Neural progenitor cell (in vitro differentiated cells): ENCODE measurements at places on chromosomes 11 and 22. TPM values are rescaled to one million over a fixed set of nuclear protein-coding genes. Genes with fewer than 3 reads are reported as not detected.

DNA sequence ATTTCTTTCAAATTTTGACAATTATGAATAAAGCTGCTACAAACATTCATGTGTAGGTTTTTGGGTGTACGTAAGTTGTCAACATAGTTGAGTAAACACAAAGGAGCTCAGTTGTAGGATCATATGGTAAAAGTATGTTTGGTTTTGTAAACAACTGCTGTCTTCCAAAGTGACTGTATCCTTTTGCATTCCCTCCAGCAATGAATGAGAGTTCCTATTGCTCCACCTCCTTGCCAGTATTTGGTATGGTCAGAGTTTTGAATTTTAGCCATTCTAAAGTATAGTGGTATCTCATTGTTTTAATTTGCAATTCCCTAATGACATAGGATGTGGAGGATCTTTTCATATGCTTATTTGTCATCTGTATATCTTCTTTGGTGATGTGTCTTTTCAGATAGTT, 28.0 kb upstream of the PHOX2A start:
- DNase-seq = no peak

- no peak for DNase-seq
Measured at GRCh38 chr11:14443638-14444037, 56.0 kb downstream of the COPB1 start.

DNA sequence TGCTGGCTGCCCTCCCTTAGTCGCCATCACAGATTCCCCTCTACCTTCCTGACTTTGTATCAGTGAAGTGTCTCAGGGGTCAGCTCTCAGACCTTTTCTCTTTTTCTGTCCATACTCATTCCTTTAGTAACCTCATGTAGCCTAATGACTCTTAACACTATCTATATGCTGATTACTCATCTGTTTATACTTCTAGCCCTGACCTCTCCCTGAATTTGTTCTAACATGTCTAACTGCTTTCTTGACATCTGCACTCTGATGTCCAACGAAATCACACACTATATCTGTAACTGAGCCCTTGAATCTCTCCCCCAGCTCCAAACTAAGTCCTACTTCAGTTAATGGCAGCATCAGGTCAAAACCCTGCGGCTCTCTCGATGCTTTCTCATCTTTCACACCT, 135.8 kb upstream of the TIMP3 start:
- no peak for DNase-seq

DNA sequence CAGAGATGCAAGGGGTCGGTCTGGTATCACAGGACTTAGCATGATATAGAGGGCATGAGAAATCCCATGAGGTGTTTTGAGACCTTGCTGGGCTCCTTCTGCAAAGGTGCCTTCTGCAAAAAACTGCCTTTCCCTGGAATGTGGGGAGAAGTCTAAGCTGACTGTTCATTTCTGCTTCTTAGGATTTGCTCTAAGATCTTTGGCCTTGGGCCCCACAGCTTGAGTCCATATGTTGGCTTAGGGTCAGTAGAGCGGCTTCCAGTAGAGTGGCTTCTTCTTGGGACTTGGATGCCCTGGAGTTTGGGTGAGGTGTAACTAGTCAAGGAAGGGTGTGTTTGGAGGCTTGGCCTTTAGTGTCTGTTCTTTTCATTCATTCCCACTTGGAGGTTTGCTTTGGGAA, 37.0 kb downstream of the AMPD3 start:
- no peak for DNase-seq

- no peak for DNase-seq
Measured at GRCh38 chr11:16410479-16410878, 54.1 kb upstream of the SOX6 start.

DNA sequence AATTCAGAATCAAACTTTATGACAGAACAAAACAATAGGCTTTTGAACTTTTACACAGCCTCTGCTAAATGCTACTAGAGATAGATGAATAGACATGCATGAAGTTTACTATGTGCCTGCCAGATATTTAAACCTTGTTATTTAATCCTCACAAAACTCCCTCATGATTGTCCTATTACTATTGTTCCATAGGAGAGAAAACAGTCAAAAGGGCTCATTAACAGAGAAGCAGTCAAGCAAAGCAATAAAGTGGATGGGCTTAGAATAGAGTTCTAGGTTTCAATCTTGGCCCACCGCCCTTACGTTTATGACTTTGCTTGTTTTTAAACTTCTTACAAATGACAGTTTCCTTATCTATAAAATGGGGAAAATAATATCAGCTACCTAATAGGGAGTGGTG, 12.9 kb downstream of the CWC15 start:
- DNase-seq = no peak

GRCh38 chr22:45932071-45932470, 44.9 kb downstream of the WNT7B start:
- DNase-seq = no peak

DNA sequence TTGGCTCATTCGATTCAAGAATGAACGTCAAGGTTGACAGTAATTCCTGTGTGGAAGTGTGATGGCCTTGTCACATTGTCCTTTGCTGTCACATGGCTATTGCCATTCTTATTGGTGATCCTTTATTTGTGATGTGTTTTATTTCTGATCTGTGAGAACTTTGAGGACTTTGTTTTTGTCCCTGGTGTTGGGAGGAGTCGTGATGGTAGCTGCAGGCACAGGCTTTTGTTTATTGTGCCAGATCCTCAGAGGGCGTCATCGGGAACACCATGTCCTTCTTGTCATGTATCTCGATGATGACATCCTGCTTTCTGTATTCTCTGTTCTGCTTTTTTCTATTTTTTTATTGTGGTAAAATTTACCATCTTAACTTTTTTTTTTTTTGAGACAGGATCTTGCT, 5.6 kb downstream of the PICK1 start:
- DNase-seq = no peak

DNA sequence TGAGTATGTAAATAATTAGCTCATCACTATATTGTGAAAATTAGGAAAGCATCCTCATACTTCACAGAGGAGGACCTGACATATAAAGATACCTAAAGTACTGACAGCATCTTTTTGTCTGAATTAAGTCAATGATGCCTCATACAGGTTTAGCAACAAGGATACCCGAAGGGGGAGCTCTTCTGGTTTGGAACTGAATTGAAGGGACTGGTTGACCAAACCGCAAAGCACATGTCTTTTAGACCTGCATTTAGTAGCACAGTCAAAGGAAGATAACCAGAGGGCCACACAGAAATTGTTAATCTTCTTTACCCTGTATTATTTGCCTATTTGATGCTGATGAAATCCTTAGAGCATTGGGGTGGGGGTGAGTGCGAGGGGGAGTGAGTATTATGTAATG, 12.9 kb upstream of the WT1 start:
- peak; percentile 74 for DNase-seq

DNA sequence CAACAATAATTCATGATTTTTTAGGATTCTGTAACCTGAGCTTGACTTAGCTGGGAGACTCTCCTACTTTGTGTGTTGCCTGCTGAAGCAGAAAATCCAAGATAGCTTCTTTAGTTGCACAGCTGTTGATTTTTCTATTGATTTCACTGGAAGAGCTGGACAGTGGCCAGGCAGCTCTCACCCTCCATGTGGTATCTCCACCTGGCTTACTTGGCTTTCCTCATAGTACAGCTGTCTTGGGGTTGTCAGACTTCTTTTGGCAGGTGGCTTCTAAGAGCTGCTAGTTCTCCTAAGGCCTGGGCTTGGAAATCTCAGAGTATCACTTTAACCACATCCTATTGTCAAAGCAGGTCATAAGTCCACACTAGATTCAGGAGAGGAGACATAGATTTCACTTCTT, 130.8 kb upstream of the SPON1 start:
- DNase-seq = no peak

DNA sequence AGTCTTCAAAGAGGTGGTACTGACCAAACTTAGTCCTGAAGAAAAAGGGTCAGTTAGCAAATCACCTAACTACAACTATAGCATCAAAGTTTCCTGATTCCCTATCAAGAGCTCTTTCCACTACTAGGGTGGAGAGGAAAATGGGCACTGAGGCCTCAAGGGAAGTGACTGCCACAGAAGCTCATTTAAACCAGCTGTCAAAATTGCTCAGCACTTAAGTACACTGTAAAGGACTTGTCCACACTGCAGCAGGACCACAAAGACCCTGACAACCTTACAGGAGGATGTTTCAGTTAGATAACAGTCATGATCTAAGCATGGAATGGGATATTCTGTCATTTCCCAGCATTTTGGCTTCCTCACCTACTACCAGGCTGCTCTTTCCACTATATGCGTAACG, 33.0 kb downstream of the FAM168A start:
- DNase-seq = no peak

GRCh38 chr11:87081358-87081757, 43.6 kb downstream of the TMEM135 start:
- no peak for DNase-seq

DNA sequence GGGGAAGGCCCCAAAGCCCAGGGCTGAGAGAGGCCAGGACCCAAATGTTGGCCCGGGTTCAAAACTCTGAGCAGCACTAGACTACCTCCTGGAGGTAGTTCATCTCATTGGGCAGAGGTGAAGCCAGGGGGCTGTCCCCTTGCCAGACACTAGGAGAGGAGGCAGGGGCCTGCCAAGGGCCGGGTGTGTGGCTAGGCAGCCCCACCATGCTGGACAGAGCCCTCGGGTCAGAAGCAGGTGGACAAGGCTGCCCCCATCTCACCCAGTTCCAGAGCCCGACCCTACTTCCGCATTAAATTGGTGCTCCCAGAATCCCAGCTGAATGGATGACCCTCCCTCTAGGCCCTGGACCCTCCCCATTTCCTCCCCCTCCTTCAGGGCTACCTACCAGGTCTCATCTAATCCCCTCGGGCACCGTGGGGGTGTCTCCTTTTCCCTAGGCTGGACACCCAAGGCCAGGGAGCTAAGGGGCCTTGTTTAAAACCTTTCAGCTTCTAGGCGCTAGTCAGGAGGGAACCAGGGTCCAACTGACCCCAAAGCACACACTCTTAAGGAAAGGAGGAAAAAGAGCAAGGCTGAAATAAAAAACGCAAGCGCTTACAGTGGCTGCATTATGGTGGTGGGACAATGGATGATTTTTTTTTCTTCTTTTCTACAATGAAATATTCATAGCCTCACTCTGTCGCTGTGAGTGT, 72.1 kb upstream of the TCF20 start:
- peak; percentile 46 for DNase-seq

DNA sequence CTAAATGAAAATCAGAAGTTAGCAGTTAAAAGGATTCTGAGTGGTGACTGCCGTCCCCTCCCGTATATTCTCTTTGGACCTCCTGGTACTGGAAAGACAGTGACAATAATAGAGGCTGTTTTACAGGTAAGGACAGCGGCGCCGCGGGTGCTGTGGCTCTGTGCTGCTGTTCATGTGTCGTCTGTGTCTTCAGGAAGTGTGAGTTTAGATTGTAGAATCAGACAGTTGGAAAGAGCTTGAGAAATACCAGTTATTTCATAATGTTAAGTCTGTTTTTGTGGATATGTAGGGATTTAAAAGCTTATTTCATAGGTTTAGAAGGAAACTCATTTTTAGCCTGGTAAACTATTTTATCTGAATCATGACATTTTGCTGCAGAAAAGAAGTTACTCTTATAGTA, 27.4 kb upstream of the PANX2 start:
- DNase-seq = no peak

- no peak for DNase-seq
Measured at GRCh38 chr22:46361826-46362202, 26.3 kb downstream of the TRMU start.

DNA sequence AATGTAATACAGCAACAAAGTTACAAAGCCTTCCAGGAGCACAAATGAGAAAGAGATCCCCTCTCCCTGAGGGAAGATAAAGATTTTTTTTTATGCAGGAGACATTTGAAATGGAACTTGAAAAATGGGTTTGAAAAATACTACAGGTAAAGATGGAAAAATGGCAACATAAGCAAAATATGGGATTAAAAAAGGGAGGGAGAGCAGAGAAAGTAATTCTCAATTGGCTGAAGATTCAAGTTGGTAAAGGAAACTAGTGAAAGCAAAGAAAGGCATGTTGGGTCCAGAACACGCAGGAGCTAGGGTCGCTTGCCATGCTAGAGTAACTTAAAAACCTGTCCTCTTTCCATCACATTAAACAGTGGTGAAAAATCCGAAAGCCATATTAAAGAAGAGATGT, 1.5 kb downstream of the ZW10 start:
- no peak for DNase-seq

GRCh38 chr11:60899046-60899936, 7.1 kb downstream of the PRPF19 start:
- DNase-seq = peak; percentile 50

- DNase-seq = no peak
Measured at GRCh38 chr11:86553265-86553664, 119.2 kb downstream of the ME3 start.

GRCh38 chr22:42353883-42354727, 78.1 kb downstream of the NFAM1 start:
- DNase-seq = peak; percentile 79

DNA sequence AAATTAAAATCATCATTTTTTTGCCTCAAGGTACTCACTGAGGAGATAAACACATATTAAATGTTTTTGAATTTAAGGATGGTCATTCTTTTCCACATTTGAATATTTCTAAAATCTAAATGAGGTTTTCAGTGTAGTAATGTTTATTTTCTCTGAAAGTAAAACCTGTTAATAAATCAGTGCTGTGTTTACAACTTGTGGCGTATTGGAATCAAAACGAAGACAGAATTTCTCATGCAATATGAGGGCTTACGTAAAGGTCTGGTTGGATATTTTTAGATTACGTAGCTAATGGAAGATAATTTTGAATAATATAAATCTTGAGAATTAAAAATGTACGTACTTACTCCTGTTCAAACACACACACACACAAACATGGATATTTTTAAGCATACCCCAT, 106.8 kb upstream of the LUZP2 start:
- DNase-seq = no peak

GRCh38 chr22:29081517-29082236, 8.8 kb downstream of the KREMEN1 start:
- DNase-seq = no peak

GRCh38 chr22:44658311-44658953, 43.6 kb upstream of the PRR5 start:
- peak; percentile 59 for DNase-seq

GRCh38 chr11:2360081-2360642, 16.9 kb upstream of the CD81 start:
- DNase-seq = no peak

GRCh38 chr11:61777234-61778090, 14.9 kb downstream of the TMEM258 start:
- no peak for DNase-seq

Gene KRTAP5-11
- not detected in 2 replicates for total RNA-seq

Gene SSRP1
- total RNA-seq = 186 and 222 TPM in 2 replicates

Gene CST6
- 0.50 TPM in 1 of 2 replicates, not detected in the other for total RNA-seq

Gene EFCAB6
- total RNA-seq = 2.2 and 4.9 TPM in 2 replicates

Gene P2RX6
- total RNA-seq = 0.36 and 0.53 TPM in 2 replicates

Gene SSTR3
- total RNA-seq = 0.19 and 0.53 TPM in 2 replicates

Gene OR51E2
- total RNA-seq = not detected in 2 replicates

Gene PTPN5
- 8.5 and 15.8 TPM in 2 replicates for total RNA-seq

Gene HOATZ
- not detected in 2 replicates for total RNA-seq

Gene CCDC188
- not detected in 2 replicates for total RNA-seq

Gene PATE2
- total RNA-seq = 0.24 TPM in 1 of 2 replicates, not detected in the other

Gene CLP1
- 18.0 TPM in 2 replicates for total RNA-seq

Gene PGA5
- total RNA-seq = 0.19 TPM in 1 of 2 replicates, not detected in the other

Gene MOGAT2
- 0.09 TPM in 1 of 2 replicates, not detected in the other for total RNA-seq

Gene SH3BP1
- total RNA-seq = 10.3 and 10.9 TPM in 2 replicates

Gene OR52H1
- total RNA-seq = not detected in 2 replicates

Gene OR8J3
- not detected in 2 replicates for total RNA-seq

Gene SAA1
- total RNA-seq = not detected in 2 replicates

Gene TMEM191C
- 1.5 TPM in 1 of 2 replicates, not detected in the other for total RNA-seq

Gene PARVG
- total RNA-seq = 0.15 TPM in 1 of 2 replicates, not detected in the other

Gene SLC22A8
- total RNA-seq = not detected in 2 replicates
